Vagina (tissue), 2 donors: ENCODE measurements at places on chromosomes 1 and 21.

DNA sequence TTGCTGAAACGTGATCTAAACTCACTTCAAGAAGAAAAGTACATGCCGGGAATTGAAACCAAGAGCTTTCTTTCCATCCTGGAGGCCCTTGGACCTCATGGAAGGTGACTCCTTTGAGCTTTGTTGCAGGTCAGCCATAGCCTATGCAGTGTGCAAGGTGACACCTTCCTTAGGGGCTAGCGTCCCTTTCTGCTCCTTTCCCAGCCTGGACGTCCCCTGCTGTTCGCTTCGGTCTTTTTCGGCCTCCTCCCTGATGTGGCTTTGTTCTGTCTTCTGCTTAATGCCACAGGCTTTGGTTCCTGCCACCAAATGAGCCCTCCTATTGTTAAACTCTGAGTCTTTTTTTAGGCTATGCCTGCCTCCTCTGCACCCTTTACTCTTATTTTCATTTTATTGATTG is 308.8 kb downstream of the BRINP2 start:
- H3K4me1 ChIP-seq, result no peaks in the 10 kb centered on the region
- H3K36me3 ChIP-seq, result no peaks in the 10 kb centered on the region
- H3K27me3 ChIP-seq, result no peaks in the 10 kb centered on the region
- no peak overlapping the region for H3K4me3 ChIP-seq
- H3K27ac ChIP-seq, result no peak overlapping the region

DNA sequence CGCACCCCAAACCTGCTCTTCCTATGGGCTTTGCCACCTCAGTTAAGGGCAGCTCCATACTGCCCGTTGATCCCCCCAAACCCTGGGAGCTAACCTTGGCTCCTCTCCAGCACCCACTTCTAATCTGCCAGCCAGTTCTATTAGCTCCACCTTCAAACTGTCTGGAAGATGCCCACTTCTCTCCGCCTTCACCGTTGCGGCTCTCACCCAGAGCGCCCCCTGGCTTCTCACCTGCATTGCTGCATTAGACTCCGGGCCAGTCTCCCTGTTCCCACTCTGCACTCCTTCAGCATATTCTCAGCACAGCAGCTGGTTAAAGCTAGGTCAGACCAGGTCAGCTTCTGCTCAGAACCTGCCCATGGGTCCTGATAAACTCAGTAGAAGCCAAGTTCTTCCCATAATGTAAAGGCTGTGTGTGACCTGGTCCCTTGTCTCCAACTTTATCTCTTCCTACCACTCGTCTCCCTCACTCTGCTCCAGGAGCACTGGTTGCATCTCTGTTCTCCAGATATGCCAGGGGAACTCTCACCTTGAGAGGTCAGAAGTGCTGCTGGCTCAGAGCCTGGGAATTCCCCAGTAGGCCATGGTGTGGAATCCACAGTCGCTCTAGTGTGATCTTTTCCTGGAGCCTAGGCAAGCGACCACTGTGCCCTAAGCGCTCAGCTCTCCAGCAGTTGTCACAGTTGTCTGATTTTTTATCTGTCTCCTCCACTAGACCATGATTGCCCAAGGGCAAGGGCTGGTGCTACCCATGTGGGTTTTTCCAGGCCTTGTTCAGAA is 150.3 kb downstream of the HMGB4 start:
- no peak for DNase-seq
- H3K27ac ChIP-seq, result no peak overlapping the region
- no peaks in the 10 kb centered on the region for H3K36me3 ChIP-seq
- H3K4me3 ChIP-seq, result no peak overlapping the region

DNA sequence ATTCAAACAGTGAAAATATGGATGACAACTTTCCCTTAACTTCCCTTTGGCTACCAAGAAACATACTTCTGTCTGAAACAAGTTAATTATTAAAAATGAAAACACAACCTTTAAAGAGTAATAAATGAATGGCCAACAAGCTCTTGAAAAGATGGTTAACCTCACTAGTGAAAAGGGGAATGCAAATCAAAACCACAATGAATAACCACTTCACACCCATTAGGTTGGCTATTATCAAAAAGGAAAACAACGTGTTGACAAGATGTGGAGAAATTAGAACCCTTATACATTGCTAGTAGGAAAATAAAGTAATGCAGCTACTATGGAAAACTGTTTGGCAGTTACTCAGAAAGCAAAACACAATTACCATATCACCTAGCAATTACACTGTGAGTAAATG is 14.1 kb downstream of the COP1 start:
- H3K36me3 ChIP-seq, result no peaks in the 10 kb centered on the region
- H3K4me3 ChIP-seq, result no peak overlapping the region
- H3K4me1 ChIP-seq, result peaks cover 15% of the 10 kb centered on the region
- no peak for DNase-seq
- no peaks in the 10 kb centered on the region for H3K27me3 ChIP-seq

- H3K4me1 ChIP-seq, result peaks cover 53% of the 10 kb centered on the region
- no peak for DNase-seq
- H3K27ac ChIP-seq, result no peak overlapping the region
- no peak overlapping the region for H3K4me3 ChIP-seq
Measured at GRCh38 chr1:155529929-155530328, 32.7 kb downstream of the ASH1L start.

DNA sequence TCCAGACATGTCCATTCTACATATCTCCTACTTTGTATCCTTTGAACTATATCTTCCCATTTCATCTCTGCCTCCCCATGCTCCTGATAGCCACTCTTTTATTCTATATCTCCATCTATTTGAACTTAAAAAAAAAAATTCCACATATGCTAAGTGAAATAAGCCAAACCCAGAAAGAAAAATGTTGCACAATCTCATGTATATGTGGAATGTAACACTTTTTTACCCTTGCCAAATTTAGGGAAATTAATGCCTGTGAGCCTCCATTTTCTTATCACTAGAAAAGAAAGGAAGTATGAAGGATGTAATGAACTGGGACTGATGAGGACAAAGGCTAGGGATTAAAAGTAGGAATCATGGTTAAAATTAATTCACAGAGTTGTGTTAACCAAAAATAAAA is 53.5 kb downstream of the RGS13 start:
- H3K36me3 ChIP-seq, result no peaks in the 10 kb centered on the region
- no peak overlapping the region for H3K27ac ChIP-seq
- H3K4me3 ChIP-seq, result no peak overlapping the region
- no peak for DNase-seq
- H3K27me3 ChIP-seq, result no peaks in the 10 kb centered on the region
- H3K4me1 ChIP-seq, result no peaks in the 10 kb centered on the region
